ENCODE measurements at places on chromosomes 2 and 18.

DNA sequence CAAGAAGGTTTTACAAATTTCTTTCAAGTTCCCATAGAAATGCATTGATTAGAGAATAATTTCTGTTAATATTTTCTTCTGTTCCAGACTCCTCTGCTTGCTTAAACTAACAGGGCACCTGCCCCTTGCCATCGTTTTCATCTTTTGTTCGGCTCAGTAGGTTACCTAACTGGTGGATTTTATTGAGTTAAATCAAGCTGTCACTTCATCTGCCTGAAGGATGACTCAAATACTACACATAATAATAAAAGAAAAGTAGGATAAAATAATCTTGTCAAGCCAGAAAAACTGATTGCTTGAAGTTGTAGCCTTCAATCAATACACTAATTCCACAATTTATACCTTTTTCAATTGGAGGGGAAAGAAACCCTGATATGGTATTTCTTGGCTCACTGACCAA is 234.0 kb downstream of the NR4A2 start:
- no peak for DNase-seq

GRCh38 chr2:163753726-163754125 is 17.9 kb upstream of the FIGN start:
- no peak for DNase-seq

GRCh38 chr2:133859578-133859977 is 291.3 kb upstream of the NCKAP5 start:
- DNase-seq: no peak

- DNase-seq: no peak
Measured at GRCh38 chr2:42140496-42140895, 28.7 kb upstream of the EML4 start.

Measured in left hindlimb (tissue), 1 donor.